T-cell (primary cell): ENCODE measurements at places on chromosomes 7 and 10.

- DNase-seq: no peak
These were observed 6.3 kb upstream of the KCNMA1 start for GRCh38 chr10:77643795-77644468.

GRCh38 chr7:106720641-106721040 lies 59.7 kb upstream of the CCDC71L start:
- no peak for DNase-seq

GRCh38 chr10:12839941-12840611 lies 161.4 kb downstream of the CCDC3 start:
- no peak for DNase-seq

DNA sequence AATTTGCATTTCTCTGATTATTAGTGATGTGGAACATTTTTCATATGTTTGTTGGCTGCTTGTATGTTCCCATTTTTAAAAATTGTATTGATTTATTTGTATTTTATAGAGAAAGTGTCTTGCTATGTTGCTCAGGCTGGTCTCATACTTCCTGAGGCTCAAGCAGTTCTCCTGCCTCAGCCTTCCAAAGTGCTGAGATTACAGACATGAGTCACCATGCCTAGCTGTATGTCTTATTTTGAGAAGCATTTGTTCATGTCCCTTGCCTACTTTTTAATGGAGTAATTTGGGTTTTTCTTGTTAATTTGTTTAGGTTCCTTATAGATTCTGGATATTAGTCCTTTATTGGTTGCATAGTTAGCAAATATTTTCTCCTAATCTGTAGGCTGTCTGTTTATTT lies 214.2 kb upstream of the KAT6B start:
- DNase-seq: no peak

GRCh38 chr10:75847477-75847876 lies 416.1 kb downstream of the LRMDA start:
- DNase-seq: no peak

GRCh38 chr7:93014410-93014809 lies 103.4 kb downstream of the SAMD9 start:
- no peak for DNase-seq

- no peak for DNase-seq
These were observed 22.9 kb downstream of the IKZF1 start for GRCh38 chr7:50327443-50327842.

- no peak for DNase-seq
These were observed 257.6 kb upstream of the IGFBP3 start for GRCh38 chr7:46178661-46179060.

GRCh38 chr7:123580406-123581161 lies 21.0 kb upstream of the ASB15 start:
- DNase-seq: no peak

GRCh38 chr7:131066635-131067034 lies 261.0 kb upstream of the MKLN1 start:
- no peak for DNase-seq

DNA sequence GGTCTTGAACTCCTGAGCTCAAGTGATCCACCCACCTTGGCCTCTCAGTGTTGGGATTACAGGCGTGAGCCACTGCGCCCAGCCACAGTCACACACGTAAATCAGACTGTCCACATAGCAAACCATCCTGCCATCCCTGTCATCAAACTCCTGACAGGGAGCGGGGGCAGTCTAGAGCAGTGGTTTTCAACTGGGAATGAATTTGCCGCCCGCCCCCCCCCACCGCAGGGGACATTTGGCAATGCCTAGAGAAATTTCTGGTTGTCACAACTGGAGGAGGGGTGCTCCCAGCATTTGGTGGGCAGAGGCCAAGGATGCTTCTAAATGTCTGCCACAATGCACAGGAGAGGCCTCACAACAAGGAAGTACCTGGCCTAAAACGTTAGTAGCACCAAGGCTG lies 24.1 kb downstream of the CAMK2G start:
- DNase-seq: no peak

GRCh38 chr10:4837551-4837950 lies 11.5 kb downstream of the AKR1E2 start:
- no peak for DNase-seq

DNA sequence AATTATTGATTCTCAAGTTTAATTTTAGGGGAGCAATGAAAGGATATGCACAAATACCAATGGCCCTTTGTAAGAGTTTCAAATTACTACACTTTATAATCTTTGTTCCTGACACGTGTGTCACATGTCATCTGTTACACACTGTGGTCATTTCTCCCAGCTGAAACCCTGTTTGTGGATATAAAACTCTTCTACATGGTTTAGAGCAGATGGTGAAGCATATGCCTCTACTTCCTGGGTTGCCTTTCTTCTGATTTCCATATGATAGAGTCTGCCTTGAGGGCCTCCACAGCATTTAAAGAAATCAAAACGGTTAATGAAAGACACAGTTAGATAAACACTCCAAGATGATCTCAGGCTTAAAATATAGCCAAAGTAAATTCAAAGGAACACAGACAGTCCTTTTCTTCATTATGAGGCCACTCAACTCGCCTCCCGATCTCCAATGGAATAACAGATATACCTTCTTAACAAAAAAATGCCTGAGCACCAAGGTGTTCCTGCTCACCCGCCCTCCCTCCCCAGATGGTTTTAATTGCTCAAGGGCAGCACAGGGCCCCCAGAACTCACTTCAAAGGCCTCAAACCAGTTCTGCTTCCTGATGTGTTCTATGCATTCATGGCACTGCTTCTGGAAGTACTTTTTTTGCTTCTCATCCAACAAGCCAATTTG lies 75.0 kb downstream of the CPVL start:
- DNase-seq: no peak

- DNase-seq: no peak
These were observed 49.6 kb upstream of the GPR158 start for GRCh38 chr10:25125201-25125611.

GRCh38 chr7:113774182-113774807 lies 144.5 kb downstream of the PPP1R3A start:
- DNase-seq: no peak

DNA sequence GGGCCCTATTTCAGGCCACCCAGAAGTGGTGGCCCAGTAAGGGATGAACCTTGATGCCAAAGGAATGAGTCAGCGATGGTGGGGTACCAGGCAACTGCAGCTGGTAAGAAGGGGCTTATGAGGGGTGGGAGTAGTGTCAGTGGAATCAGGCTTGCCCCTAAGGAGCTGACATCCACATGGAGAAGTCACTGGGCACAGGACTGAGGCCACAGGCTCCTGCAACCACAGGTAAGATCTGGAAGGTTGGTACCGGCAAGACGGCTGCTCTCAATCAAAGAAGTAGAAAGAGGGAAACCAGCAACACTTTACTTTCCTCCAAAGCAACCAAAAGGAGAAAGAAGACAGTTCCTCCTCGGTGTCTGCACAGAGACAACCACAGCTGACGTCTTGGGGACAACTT lies 2.5 kb downstream of the GCK start:
- no peak for DNase-seq

DNA sequence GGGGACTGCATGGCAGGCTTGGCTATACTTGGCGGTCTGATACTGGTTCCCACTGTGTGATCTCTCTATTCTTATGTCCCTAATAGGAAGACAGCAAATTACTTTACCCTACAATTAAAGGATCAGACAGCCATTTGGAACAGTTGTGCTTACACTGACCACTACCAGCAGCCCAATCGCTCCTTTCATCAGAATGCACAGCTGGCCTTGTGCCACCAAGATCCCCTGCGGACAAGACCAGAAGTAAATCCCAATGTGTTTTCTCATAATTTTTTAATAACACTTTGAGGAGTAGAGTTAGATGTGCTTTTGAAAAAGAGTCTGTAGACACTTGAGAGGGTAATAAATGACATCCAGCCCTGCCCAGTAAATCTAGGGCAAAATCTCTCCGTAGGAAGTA lies 297.2 kb upstream of the ZNF32 start:
- DNase-seq: no peak

GRCh38 chr7:133511708-133512107 lies 258.8 kb downstream of the EXOC4 start:
- no peak for DNase-seq

DNA sequence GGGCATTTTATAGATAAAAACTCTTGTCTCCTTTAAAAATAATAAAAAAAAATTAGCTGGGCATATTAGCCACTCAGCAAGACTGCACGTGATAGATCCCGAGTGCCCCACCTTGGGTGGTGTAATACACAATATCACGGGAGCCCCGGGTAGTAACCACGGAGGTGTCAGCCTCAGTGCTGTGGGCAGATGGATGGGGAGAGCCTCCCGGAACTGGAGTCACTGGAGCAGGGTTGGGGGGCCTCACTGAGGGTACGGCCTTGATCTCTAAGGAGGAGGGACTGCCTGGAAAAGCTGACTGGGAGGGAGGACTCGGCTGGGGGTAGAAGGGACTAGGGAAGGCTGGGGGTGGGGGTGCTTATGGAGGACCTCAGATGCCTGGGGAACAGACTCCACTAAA lies 12.6 kb downstream of the LEP start:
- no peak for DNase-seq

- no peak for DNase-seq
These were observed 20.1 kb downstream of the ASB15 start for GRCh38 chr7:123621707-123622106.

DNA sequence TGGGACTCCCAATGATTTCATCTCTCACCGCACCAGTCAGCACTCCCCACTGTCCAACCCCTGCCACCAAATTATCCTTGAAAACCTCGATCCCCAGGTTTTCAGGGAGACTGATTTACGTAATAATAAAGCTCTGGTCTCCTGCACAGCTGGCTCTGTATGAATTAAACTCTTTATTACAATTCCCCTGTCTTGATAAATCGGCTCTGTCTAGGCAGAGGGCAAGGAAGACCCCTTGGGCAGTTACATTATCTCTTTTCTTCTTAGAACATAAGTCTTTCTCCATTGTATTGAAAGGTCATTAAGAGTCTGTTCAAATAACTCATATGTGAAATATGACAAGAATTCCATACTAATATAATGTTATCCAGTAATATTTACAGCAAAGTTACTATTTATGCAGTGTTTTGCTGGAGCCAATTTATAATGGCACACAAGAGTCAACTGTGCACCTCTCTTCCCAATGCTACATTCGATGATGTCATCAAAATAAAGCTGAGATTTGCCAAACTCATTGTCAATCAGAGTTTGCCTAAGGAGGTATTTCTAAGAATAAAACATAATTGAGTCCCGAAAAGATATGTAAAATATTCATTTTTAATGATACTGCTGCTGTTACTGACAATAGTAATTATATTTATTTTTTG lies 1297.2 kb upstream of the LRRTM3 start:
- DNase-seq: no peak

GRCh38 chr10:132654708-132655661 lies 117.4 kb downstream of the INPP5A start:
- peak; percentile 59 for DNase-seq

DNA sequence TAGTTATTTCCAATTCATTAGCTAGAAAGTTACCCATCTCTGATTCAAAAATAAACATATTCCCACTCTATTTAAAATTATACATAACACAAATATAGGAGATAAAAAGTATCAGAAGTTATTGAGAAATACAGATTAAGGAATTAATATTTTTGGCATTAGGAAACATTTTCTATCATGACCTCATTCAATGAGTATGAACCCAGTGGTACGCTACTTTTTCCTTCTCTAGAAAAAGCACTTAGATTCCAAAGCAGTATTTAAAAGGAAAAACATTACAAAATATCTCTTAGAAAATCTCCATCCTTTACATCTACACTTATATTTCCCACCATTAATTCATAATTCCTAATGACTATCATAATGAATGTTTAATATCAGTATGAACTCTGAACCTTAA lies 240.6 kb upstream of the GNAI1 start:
- no peak for DNase-seq
